ENCODE measurements at places on chromosomes 13 and 19.

- DNase-seq = no peak
Observed at GRCh38 chr13:91228940-91229339, 118.5 kb upstream of the MIR17HG start.

GRCh38 chr13:78096221-78096620 is 177.6 kb upstream of the EDNRB start:
- no peak for DNase-seq

GRCh38 chr13:25766576-25766975 is 285.2 kb downstream of the SHISA2 start:
- DNase-seq = no peak

GRCh38 chr19:40995355-40995754 is 4.3 kb downstream of the CYP2B6 start:
- DNase-seq = no peak

GRCh38 chr19:48614436-48615230 is at the start of gene FAM83E:
FAM83E (minus strand) TSS chr19:48615076; CDS start chr19:48613372, 1,704 bp downstream.
- no peak for DNase-seq

DNA sequence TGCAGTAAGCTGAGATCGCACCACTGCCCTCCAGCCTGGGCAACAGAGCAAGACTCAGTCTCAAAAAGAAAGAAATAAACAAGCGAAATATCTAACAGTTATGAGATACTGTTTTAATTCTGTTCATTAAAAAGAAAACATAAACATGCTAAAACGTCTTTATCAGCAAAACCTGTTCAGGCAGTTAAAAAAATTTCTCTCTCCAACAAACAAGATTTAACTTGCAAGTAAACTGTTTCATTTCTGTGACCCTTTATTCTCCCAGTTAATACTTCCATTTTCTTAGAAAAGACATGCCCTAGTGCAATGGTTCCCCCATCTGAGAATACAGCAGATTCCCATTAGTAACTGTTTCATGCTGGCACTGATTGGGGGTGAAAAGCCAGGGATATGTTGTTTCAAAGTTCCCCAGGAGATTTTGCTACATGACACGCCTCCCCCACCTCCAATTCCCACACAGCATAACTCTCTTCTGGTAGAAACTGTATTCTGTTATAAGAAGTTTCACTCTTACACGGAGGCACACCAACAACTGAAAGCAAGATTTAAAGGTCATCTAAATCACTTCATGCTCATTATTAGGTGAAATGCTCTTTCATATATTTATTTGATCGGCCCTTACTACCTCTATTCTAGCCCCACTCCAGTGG is 24.4 kb downstream of the ELF1 start:
- no peak for DNase-seq

DNA sequence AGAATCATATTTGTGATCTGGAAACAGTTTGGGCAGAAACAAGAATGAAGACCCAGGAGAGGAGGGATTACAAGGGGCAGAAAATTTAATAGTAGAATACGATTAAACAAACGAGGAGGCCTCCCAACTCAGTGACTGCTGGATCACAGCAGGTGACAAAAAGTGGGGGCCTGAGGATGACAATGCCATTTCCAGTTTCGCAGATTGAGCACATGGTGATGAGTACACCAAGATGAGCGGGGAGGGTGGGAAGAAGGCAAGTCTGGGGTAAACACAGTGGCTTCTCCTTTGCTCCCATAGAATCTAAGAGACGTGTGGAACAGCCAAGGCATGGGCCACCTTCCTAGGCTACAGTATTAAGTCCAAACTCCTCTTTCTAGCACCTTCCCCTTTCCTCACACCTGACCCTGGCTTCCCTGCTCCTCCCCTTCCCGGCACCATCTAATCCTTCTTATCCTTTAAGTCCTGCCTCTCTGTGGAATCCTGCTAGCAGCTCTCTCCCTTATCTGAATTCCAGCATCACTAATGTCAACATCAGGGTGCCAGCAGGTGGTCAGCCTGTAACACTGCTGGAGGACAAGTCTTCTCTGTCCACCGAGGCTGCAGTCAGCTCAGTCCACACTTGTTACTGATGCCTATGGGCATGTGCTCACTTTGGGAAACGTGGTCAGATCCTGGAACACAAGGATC is 13.5 kb downstream of the ATP7B start:
- DNase-seq = no peak

DNA sequence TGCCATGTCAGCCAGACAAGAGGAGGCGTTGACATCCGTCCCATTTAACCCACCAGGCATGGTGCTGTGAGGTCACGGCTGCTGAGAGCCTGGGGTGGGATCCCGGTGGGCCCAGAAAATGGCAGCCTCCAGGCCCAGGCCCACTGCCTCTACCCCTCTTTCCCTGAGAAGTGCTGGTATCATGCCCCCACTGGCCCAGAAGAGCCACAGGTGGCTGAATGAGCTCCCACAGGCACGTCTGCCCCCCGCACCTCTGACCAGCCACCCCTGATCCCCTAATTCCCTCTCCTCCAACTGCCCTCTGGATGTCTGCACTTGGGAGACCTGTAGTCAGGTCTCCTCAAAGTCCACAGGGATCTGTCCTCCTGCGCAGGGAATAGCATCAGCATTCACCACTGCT is 37.3 kb upstream of the KCTD15 start:
- DNase-seq = no peak

GRCh38 chr13:76813000-76813691 is 73.1 kb downstream of the KCTD12 start:
- DNase-seq = no peak

- no peak for DNase-seq
Observed at GRCh38 chr19:1970003-1970805, 29.2 kb downstream of the CSNK1G2 start.

DNA sequence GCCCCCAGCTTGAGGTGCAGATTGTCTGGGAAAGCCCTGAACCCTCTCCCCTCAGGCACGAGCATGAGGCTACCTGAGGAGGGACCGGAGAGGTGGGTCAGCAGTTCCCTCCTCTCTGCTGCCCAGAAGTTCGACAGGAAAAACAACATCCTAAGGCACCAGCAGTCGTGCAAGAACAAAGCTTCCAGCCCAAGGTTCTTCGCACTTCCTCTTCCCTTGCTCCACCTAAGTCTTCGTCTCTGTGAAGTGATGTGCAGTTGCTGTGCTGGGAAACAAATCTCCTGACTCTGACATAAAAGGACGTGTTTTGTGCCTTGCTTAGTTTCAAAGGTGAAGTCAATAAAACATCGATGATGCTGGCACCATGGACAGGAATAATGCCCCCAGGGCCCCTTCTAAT is 173.3 kb downstream of the USP12 start:
- DNase-seq = no peak

- no peak for DNase-seq
Observed at GRCh38 chr13:31614704-31615103, 124.6 kb upstream of the RXFP2 start.

- no peak for DNase-seq
Observed at GRCh38 chr13:22801402-22802003, 379.3 kb upstream of the SGCG start.

GRCh38 chr19:55099557-55100506 is 17.6 kb downstream of the PPP1R12C start:
- no peak for DNase-seq

DNA sequence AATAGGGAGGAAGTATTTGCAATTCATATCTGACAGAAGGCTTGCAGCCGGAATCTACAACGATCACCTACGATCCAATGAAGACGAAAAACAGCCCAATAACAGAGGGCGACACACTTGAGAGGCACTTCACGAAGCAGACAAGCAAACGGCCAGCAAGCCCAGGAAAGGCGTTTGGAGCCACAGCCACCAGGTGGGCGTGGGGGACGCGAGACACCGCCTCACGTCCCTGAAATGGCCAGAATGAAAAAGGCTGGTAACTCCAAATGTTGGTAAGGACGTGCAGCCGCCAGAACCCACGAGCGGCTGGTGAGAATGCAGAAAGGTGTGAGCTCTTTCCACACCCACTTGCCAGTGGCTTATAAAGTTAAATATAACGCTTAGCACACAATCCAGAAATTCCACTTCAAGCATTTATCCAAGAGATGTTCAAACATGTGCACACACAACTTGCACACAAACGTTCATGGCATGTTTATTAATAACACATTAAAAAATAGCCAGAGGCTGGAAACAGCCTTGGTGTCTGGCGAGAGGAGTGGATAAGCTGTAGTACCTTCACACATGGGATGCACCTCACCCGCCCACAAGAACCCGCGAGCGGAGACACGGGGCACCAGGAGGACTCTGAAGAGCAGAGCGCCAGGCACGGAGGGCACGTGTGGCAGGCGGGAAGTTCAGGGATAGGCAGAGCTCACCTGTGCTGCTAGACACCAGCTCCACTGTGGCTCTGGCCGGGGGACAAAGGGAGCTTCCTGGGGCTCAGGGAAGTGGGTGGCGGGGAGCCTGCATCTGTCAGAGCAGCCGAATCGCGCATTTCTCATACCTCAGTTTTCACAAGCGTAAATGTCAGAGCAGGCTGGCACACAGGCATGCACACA is 89.3 kb downstream of the SPACA7 start:
- DNase-seq = no peak

- DNase-seq = no peak
Observed at GRCh38 chr19:17091758-17092333, 16.3 kb downstream of the MYO9B start.

- DNase-seq = no peak
Observed at GRCh38 chr13:50457415-50458393, 385.8 kb downstream of the DLEU7 start.

DNA sequence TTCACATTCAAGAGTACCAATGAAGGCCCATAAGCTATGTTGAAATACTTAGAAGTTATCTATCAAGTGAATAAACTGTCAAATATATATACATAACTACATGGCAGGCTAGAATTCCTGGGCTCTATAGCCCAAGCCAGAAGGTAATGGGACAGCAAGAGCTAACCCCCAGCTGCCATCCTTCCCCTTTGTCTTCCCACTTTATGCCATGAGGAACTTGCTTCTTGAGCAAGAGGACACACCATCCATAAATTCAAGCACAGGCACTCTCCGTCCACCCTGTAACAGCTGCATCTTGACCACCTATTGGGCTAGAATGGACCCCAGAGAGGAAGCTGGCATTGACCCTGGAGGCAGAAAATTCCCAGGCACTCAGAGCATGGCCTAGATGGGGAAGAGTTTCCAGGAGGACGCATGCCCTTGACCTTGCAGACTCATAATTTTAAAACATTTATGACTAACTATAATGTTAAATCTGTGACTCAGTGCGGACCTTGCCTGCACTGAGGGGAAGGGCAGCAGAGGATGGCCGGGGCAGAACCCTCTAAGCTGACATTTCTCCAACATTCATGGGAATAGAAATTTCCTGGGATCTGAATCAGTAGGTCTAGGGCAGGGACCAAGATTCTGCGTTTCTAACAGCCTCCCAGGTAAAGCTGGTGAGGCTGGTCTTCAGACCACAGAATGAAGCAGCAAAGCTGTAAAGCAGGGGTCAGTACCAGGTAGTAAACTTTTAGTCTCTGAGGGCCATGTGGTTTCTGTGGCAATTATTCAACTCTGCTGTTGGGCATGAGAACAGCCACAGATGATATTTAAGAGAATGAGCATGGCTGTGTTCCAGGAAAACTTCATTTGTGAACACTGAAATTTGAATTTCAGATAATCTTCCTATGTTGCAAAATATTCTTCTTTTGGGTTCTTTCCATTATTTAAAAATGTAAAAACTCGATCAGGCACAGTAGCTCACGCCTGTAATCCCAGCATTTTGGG is 71.4 kb upstream of the CLDN10 start:
- DNase-seq = no peak

GRCh38 chr13:25218019-25218418 is 45.9 kb upstream of the AMER2 start:
- no peak for DNase-seq

GRCh38 chr13:50626101-50626547 is 217.4 kb downstream of the DLEU7 start:
- no peak for DNase-seq

GRCh38 chr13:98171900-98172589 is 5.0 kb downstream of the RNF113B start:
- no peak for DNase-seq

DNA sequence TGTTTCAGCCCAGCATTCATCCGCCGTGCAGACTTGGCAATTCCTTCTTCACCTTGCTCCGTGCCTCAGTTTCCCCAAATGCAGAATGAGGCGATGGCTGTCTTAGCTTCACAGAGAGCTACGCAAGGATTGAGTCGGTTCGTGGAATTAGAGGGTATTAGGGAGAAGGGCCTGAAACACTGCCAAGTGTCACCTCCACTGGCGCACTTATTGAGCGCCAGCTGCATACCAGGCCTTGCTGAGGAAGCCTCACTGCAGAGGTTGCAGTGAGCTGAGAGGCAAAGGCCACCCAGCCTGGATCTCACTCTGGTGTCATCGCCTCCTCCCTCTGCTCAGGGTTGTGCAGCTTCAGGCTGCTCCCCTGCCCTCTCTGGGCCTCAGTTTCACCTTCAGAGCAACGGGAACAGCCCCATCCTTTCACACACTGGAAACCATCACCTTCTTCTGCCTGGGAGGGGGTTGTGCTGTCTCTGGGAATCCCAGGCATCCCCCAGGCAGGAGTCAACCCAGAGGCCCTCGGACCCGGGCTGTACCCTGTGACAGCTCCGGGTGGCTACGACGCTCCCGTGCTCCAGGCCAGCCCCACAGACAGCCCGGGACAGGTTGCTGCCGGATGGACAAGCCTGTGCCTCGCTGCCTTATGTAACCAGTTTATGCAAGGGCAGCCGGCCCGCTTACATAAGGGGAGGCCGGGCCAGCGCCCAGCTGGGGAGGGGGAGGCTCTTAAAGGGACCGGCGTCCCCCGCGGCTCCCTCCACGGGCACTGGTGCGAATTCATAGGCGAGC is 31.9 kb downstream of the NFIC start:
- no peak for DNase-seq

- DNase-seq = no peak
Observed at GRCh38 chr19:2274185-2274711, 7.7 kb downstream of the PEAK3 start.

DNA sequence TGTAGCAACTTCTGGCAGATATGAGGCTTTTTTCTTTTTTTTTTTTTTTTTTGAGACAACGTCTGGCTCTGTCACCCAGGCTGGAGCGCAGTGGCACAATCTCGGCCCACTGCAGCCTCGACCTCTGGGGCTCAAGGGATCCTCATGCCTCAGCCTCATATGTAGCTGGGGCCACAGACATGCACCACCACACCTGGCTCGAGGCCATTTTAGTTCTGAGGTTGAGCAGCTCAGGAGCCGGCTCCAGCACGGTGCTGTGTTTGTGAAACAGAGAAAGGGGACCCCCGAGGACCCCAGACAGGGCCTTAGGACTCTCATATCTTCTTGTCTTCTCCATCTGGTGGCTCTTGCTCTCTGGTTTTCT is 3.4 kb upstream of the FLT3LG start:
- DNase-seq = no peak

DNA sequence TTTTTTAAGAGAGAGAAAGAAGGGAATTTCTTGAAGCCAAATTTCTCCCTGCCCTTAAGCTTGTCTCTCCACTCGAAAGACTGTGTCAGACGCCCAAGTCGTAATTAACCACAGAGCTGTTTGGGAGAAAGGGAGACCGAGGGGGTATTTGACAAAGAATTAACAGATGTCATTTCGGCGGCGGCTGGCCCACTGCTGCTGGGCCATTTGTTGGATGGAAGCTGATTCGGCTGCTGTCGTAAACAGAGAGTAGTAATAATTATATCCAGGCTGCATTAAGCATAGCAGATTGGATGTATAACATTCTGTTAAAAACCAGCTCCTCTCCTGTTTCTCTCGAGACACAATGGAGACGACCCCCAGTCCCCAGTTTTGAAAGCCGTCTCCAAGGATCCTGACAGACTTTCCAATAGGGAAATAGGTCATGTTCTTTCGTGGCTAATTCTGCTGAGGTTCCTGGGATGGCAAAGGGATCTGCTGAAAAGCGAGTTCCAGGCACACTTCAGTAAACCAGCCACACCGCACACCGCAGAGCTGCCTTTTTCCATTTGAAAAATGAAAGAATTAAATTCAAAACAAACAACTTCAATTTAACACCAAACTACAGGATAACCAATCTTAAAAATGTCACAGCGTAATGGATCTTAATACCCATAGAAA is 71.5 kb downstream of the KCTD15 start:
- DNase-seq = no peak
